ENCODE measurements at places on chromosomes 2 and 18.
A peak's percentile ranks its signal among the peaks of the same experiment; 100 is the strongest.

DNA sequence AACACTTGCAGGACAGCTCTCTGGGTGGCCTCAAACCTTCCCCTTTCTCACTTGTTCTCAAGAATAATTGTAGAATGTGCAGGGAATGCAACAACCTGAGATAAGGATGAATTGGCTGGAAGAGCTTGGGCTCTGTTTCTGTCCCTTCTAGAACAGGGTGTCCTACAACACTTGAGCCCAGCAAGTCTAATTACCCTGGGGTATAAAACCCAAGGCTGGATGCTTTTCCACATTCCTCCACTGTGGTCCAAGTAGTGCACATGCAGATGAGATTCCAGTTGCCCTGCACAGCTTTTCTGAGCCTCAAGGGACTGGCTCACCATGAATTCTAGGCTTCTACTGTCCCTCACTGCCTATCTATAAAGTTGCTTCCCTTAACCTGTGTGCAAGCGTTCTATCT is 140.8 kb upstream of the SPATS2L start:
- DNase-seq, result no peak

DNA sequence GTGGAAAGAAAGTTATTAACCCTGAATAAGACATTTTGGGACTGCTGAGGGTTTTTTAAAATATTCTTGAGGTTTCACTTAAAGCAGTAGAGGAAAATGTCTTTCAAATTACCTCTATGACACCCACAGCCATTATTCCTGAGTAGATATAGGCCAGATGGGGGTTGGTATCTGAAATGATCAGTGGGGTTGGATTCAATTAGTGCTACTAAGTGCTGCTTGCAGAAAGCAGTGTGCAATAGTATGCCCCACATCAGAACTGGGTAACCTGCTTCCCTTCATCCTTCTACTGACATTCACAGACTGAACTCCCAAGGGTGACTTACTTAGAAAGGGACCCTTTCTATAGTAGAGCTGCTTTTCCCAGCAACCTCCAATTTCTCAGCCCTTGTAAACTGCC is 7.3 kb upstream of the ETAA1 start:
- DNase-seq, result no peak

GRCh38 chr2:231640641-231641111 is 48.0 kb downstream of the TEX44 start:
- DNase-seq, result no peak

GRCh38 chr2:160379399-160379798 is 114.2 kb downstream of the RBMS1 start:
- no peak for DNase-seq

DNA sequence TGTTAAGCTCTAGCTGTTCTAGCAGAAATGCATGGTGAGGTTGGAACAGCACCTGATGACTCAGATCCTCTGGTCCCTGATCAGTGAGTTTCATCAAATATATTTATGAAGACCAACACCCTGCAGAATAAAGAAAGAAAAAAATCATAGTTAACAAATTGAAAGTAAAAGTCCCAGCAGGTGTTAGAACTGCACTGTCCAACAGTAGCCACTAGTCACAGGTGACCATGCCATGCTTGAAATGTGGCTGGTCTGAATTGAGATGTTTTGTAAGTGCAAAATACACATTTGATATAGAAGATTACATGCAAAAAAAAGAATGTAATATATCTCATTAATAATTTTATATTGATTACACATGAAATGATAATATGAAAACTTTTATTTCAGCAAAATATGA is 1010.7 kb upstream of the ZEB2 start:
- DNase-seq, result no peak

DNA sequence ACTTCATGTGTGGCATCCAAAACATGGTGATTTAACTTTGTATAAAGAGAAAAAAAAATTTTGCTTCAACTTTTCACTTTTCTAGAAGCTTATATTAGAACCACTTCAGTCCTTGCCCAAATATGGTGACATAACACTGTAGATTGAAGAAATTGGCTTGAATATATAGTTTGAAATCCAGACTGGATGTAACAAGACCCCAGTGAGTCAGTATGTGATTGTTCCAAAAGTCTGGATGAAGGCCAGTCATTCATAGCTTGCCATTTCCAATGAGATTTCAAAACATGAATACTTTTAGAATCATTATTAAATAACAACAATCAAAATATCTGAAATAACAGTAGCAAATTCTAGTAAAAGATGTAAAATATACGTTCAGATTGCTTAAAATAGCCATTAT is 104.8 kb upstream of the FN1 start:
- no peak for DNase-seq

- no peak for DNase-seq
These were observed 535.2 kb downstream of the METTL4 start for GRCh38 chr18:2036086-2036485.

DNA sequence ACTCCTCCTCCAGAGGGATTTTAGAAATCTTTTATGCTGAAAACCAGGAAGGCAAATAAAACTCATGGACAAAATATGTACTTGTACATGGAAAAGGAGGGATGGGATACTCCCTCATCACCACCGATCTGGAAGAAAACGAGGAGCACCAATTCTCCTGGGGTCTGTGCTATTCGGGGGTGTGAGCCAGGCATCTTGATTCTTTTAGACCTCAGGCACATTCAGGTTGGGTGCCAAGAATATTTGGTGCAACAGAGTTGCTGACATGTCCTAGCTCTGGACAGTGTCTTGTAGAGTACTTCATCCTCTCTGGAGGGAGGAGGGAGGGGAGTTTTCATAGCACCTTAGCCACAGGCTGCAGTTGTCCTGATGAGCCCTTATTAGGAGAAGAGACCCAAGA is 163.0 kb downstream of the PRKCE start:
- DNase-seq, result no peak

DNA sequence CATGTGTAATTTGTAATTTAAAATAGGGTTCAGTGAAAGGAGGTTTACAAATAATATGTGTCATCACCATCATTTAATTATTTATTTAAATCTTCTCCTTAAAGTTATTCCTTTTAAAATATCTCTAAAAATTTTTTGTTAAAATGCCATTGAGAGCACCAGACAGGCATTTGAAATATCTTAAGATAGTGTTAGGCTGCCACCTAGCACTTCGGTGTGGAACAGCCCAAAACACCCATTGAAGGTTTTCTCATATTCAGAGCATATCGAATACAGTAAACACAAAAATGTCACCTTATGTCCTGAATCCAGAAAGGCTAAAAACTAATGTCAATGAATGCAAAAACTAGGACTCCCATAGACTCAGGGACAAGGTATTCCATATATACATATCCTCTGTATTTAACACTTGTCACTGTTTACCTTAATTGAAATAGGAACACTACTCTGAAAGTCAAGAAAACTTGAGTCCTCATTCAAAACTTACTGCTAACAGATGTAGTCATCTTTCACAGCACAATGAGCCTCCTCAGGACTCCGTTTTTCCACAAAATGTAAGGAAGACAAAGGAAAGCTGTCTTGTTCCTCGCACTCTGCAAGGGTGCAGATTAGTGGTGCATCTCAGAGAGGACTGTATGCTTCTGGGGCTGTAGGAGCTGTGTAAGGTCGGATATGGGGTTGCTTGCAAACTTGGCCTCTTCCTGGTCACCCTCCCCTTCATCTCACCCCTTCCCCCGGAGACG is 329.5 kb downstream of the PAX3 start:
- no peak for DNase-seq

DNA sequence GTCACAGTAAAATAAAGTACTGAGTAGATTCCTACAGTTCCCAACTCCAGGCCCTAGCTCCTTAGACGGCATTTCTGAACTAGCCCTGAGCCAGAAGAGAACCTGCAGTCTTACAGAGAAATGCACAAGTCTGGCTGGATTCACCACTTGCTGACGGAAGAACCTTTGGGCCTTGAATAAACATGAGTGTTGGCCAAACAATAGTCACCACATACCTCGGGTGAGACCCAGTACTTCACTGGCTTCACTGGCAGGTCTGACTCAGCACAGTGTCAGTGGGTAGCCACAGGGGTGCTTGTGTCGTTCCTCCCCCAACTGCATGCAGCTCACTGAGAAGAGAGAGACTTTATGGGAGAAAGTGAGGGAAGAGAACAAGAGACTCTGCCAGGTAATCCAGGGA is 88.9 kb downstream of the TMEM185B start:
- DNase-seq, result no peak

DNA sequence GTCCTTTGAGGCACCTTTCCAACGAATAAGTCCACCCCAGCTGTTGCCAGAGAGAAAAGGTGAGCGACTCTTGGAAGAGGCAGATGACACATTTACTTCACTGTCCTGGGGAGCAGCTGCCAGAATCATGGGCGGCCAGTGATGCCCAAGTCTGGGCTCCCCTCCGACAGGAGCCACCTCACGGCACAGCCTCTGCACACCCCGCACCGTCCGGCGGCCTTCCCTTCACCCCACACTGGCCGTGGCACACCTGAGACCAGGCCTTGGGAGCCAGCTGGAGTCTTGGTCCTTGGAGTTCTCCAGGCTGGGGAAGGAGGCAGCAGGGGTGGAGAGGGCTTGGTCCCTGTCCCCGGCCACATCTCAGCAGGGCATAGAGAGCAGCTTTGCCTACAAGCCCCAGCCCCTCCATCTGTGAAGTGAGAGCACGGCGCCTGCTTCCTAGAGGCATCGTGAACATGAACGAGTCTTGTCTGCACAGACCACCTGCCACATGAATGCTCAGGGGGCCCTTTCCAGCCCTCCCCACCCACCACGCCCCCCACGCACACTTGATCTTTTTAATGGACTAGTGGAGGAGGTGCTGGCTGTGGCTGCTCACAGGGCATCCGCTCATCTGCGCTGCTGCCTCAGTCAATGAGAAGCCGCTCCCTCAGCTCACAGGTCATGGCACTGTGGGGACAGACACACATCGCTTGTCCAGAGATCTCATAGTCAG is 400.2 kb upstream of the MYT1L start:
- DNase-seq, result no peak

- DNase-seq, result no peak
These were observed 25.2 kb downstream of the SIX2 start for GRCh38 chr2:44983836-44984604.

DNA sequence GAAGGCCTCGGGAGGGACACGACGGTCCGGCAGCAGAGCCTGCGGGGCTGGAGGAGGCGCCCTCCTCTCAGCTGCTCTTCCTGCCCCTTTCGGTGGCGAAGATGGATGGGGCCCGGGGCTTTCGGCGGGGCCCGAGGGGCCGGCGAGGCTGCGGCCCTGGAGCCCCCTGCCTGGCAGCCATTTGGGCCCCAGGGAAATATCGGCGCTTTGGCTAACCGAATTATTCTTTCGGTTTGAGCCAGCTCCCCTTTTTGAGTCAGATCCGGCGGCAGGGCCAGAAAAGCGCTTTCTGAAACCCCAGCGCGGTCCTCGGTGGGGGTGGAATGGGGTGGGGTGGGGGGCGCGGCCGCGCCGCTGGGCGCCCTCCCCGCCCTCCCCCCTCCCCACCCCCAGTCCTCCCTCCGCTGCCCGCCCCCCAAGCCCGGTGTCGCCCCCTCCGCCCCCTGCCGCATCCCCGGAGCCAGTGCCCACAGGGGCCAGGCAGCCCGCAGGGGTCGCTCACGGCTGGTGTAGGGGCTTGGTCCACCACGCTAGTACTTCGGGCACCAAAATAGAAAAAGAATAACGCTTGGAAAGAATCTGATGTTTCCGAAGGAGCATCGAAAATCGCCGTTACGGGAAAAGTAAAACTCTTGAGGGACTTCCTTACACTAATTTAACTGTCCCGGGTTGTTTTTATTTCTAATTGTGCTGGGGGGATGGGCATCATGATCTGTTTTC is 9.1 kb upstream of the ARID5A start:
- peak; percentile 72 for DNase-seq

GRCh38 chr2:23659773-23660172 is 267.1 kb downstream of the ATAD2B start:
- no peak for DNase-seq

DNA sequence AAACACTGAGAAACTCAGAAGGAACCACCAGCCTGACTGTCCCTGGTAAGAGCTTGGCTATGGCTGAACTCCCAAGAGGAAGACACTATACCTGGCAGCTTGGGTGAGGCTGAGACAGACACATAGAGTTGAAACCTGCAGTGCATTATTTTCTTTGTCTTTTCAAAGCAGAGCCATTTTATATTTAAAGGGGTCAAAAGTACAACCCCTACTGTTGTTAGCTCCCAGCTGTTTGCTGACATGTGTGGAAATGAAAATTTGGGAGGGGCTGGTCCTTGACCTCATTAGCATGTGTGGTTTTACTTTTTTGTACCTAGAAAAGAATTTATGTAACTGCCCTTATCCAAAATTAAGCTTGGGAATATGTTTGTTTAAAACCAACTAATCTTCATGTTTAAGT is 309.0 kb downstream of the RPRM start:
- DNase-seq, result no peak

DNA sequence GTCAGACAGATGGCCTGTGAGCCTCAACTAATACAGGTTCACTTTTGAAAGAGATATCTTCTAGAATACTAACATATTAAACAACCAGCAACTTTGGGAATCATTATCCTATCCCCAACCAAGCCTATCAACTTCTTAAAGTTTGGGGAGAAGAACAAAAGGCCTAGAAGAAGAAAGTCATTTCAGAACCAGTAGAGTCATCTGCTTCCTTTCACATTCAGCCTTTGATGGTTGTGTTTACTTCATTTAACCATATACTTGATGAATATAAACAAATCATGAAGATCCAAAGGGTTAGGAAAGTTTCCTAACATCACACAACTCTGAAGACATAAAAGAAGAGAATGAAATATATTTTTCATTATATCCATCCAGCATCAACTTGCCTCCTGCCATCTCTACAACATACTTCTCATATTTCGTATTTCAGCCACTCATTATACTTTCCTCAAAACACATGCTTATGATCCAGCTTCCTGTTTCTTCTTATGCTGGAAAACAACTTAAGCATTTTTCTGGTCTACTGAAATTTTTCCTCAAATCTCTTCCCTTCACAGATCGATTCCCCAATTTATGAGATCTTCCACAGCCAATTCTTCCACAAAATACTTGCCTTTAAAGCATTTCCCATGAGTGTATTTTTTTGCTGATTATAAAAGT is 114.3 kb downstream of the CACNB4 start:
- no peak for DNase-seq
